ENCODE measurements at places on chromosomes 2 and 18.

- no peak for DNase-seq
Observed at GRCh38 chr2:189287982-189288521, 108.5 kb upstream of the COL5A2 start.

- no peak for DNase-seq
Observed at GRCh38 chr2:120111193-120111592, 98.3 kb downstream of the EPB41L5 start.

GRCh38 chr2:173075056-173075780 is 428 bp upstream of the MAP3K20 start:
- DNase-seq: no peak

- no peak for DNase-seq
Observed at GRCh38 chr2:65420712-65421431, 11.5 kb downstream of the SPRED2 start.

DNA sequence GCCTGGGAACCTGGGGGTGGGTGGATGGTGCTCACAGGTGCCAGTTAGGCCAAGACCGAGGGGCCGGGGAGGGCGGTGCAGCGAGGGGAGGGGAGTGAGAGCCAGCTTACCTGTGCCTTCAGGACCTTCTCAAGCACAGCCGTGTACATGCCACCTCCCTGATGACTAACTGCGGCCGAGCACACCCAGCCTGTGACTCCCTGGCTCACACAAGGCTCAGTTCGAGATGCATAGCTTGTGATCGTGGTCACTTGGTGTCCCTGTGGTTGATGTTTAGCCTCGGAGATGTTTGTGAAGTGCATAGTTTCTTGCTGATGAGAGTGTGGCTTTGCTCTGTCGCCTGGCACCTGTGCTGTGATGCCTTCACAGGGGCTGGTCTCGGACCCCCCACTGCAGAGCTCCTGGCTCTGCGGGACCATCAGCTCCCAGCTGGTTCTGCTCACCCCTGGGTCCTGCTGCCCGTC is 84.5 kb upstream of the ODC1 start:
- no peak for DNase-seq

- no peak for DNase-seq
Observed at GRCh38 chr2:238601433-238602222, 174.9 kb downstream of the ASB1 start.

GRCh38 chr2:202113571-202114142 is 40.6 kb downstream of the KIAA2012 start:
- no peak for DNase-seq

- DNase-seq: no peak
Observed at GRCh38 chr2:224194161-224194560, 155.1 kb upstream of the SERPINE2 start.

GRCh38 chr2:75497256-75497655 is 63.5 kb downstream of the EVA1A start:
- DNase-seq: no peak
